NCI-H187 treated with DMSO at 0.1 percent for 48 hours (cell line): ENCODE measurements at places on chromosomes 7 and 10.

DNA sequence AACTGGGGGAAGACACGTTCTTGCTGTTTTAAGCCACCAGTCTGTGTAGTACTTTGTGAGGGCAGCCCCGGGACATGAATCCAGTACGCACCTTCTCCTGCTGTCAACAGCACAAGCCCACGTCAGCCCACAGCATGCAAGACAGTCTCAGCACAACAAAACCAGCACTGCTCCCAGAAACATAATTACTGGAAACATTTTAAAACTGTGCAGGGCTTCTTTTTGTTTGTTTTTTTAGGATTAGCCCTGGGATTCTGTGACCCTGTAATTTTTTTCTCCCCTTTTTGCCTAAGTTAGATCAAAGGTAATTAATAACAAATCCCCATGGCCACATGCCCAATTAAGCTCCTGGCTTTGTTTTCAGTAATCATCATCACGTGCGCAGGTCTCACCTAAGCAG lies 87.5 kb downstream of the VOPP1 start:
- no peak for DNase-seq

DNA sequence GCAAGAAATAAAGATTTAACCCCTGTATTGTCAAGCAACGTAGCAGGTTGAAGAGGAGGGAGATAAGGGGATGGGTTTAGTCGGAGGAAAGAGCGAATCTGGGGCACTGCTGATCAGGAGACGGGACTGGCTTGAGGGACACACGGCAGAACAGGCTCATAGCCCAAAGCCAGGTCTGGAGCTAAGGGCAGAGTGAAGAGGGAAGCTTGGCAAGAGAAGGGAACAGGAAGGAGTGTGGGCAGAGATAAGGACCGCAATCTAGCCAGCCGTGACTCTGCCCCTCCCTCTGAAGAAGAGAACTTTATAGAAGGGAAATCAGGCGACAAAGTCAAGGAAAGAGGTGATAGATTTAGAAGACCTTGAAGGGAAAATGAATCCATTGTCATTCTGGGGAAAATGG lies 67.6 kb downstream of the CAV1 start:
- DNase-seq = no peak

DNA sequence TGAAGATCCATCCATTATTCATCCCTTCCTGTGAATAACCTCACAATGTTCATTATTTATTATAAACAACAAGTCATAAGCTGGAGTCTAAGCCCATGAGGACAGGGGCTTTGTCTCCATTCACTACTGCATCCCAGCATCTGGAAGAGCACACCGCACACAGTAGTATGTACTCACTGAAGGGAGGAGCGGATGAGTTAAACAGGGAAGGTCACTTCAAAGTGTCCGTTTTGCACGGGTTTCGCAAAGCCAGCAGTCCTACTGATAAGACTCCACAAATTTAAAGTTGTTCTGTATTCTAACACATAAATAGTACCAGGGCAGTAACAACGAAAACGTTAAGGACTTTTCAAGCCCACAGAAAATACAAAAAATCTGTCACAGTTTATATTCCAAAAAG lies 167.9 kb downstream of the PARD3 start:
- no peak for DNase-seq

DNA sequence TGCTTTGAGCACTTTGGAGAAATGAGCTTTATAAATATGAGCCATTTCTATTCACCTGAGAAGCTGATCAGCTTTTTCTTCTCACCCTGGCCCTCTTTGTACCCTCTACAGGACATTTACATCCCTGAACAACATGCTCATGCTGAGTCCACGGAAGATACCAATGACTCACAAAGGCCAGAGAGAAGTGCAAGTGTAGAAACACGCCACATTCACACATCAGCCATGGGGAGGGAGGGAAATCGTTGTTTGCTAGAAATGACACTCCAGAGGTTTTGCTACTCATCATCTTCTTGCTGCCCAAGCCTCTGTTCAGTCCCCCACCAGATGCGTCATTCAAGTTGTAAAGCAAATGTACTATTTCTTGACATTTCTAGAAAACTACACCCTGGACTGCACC lies 2.8 kb upstream of the UCN3 start:
- no peak for DNase-seq

- no peak for DNase-seq
Measured at GRCh38 chr10:132401401-132402118, 4.6 kb downstream of the PWWP2B start.

DNA sequence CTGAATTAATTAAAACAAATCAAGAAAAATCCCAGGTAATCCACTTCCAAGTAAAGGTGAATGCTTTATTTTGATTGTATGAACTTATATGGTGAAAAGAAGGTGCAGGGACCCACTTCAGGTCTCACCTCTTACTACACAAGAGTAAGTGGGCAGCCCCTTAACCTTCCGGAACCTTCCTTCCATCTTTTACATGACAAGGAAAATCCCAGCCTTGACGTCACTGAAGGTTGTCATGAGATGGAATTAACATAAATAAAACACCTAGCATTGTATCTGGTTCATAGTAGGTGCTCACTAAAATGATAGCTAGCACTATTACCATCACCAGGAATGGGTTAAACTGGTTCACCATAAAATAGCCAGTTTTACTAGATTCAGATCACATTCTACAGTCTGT lies 119.5 kb downstream of the ICA1 start:
- no peak for DNase-seq

DNA sequence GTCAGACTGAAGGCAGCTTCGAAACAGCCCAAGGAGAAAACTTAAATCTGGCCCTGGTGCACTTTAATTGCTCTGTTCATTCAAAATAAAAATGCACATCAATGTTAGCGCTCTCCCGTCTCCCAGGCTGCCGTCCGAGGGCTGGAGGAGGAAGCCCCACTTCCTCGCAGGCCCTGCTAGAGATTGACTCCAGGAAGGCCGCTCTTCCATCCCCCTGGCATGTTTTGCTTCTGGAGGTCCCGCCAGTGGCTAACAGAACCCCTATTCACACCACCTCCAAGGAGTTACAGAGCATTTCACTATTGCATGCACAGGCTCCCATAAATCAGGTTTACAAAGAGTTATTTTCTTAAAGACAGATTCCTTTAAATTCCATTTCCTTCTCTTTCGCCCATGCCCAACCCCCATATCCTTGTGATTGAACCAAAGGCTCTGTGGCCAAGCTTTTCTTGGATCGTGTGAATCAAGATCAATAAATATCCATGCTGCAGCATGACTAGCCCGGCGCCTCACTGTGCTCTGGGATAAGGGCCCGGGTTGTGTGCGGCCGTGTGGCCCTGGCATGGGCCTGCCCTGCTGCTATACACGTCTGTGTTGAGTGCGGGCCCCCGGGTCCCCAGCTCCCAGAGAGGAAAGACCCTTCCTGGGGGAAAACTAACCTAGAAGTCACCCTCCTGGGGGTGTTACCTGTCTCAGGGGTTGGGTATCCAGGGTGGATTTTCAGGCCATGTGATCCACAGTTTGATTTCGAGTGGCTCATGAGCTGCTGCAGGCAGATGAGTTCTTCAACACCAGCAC lies 118.7 kb upstream of the GDF10 start:
- no peak for DNase-seq

- DNase-seq = no peak
Measured at GRCh38 chr10:69533658-69534057, 39.6 kb downstream of the NEUROG3 start.

DNA sequence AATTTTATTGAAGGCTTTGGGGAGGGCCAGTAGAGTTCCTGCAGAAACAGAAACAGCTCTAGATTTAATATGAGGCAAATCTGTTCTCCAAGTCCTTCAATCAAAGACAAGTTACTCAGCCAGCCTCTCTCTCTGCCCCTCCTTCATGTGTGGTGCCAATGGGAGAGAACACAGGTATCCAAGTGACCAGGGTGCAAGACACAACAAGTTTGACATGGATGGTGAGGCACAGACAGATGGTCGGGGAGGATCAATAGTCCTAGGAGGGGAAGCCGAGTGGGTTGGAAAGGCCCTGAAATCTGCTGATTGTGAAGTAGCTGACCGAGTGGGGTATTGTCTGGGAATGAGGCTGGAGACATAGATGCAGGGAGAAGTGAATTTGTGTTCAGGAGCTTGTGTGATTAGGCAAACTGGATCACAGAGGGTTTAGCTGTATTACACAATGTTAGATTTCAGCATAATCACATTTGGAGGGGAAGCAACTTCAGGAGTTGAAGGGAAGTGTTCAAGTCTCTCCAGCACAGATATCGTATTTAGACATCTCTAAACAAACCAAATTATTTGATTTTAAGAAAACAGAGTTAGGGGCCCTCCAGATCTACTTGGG lies 1.5 kb downstream of the GIMAP1 start:
- no peak for DNase-seq

- DNase-seq = no peak
Measured at GRCh38 chr10:124688889-124689670, 55.1 kb downstream of the FAM53B start.

GRCh38 chr10:102540023-102540422 lies 36.3 kb downstream of the SUFU start:
- no peak for DNase-seq

DNA sequence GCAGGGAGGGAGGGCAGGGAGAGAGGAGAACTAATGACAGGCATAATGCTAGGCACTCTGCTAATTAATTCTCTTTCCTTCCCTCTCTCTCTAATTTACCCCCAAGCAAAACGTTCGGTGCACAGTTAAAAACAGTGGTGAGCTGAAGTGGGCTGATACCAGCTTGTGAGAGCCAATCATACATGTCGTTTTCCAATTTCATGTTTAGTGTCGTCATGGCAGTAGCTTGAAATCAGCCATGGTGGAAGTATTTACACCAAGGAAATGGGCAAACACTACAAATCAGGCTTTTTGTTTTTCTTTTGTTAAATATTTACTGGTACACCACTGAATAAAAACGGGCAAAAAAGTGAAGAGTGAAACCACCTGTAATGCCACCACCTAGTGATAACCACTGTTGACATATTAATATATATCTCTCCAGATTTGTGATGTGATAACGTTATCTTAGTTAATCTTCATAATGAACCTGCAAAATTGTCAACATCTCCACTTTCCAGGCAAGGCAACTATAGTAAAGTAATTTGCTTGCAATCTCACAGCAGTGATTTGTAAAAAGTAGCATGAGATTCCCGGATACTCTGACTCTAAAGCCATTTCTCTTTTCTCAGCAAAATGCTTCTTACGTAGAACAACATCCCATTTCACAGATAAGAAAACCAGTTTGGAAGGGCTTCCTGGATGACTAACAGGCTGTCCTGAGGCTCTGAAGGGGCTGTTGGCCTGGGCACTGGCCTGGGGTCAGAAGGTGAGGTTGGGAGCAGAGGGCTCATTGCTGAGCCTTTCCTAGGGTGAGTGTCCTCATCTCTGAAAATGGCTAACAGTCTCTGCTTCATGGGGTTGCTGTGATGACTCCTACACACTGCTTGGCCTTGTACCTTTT lies 83.7 kb downstream of the ATXN7L1 start:
- no peak for DNase-seq

GRCh38 chr10:25600651-25601050 lies 333.4 kb upstream of the MYO3A start:
- no peak for DNase-seq

DNA sequence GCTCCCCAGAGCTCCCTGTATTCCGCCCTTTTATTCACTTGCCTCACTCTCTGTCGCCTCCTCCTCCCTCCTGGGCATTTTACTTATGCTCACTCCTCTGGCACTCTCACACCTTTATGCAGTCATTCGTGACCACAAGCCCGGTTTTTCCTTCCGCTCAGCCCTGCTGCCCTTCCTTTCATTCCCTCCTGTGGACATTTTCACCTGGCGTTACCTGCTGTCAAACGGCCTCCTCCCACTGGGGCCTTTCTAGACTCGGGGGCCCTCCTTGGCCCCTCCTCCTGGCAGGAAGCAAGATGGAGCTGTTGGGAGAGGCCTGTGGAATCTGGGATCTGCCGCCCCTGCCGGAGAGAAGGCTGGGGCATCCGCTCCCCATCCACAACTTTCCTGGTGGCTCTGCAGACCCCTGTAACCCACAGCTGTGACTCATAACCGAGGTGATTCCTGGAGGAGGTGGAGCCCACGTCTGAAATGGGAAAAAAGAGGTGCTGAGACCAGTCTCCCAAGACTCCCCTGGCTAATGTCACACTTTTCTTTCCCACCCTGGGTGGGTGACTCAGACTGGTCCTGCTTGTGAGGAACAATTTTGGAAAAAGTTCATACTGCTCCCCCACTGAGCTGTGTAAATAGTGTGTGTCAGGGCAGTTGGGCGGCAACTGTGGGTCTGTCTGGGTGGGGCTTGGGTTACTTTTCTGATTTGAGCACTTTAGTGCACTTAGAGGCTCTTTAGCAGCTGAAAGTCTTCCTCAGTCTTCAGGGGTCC lies 1.2 kb downstream of the VCL start:
- DNase-seq = no peak

- no peak for DNase-seq
Measured at GRCh38 chr7:2553108-2553507, 2.2 kb downstream of the BRAT1 start.

- no peak for DNase-seq
Measured at GRCh38 chr10:4282496-4282895, 497.5 kb upstream of the KLF6 start.

DNA sequence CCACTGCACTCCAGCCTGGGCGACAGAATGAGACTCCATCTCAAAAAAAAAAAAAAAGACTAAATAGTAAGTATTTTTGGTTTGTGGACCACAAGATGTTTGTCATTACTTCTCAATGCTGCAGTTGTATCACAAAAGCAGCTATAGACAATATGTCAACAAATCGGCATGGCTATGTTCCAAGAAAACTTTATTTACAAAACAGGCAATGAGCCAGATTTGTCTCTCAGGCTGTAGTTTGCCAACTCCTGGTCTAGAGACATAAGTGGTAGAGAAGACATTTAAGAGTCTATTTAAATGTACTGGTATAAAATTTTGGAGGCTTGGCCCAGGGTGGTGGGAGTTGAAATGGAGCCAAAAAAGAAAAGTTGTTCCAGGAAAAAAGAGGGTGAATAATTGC lies 185.8 kb downstream of the SORCS1 start:
- no peak for DNase-seq

DNA sequence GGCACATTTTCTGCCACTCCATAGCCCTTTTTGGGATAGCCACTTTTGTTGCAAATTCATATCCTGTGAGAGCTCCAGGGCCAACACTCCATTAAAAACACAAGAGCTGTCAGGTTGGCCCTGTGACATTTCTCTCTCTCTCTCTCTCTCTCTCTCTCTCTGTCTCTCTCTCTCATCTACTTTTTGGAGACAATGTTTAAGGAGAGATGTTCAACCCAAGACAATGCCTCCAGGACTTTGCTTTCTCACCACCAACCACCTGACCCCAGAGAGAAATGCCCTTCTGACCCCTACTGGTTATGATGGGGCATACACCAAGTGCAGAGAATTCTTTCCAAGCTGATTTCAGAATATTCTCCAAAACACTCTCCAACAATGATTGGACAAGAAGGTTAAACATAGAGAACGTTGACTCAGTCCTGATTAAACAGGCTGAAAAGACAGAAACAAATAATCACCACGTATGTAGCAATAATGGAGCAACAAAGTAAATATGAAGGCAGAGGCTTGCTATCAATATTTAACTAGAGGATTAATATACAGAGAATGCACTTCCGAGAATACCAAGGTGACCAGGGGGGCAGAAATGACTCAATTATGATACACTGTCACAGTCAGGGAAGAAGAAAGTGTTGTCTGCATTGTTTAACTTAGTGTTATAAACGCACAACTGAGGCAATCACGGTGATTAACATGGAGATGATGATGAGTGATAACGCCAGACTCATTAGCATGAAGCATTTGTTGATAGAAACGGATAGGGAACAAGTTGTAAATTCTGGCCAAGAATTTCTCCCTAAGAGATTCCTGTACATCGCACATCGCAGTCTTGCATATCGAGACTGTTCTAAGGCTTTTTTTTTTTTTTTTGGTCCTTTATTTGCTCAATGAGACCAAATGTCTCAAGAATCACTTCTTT lies 178.5 kb downstream of the NRP1 start:
- DNase-seq = no peak

- no peak for DNase-seq
Measured at GRCh38 chr10:73917566-73918305, 6.8 kb downstream of the PLAU start.
